ENCODE measurements at places on chromosomes 4 and X.
A peak's percentile ranks its signal among the peaks of the same experiment; 100 is the strongest.

DNA sequence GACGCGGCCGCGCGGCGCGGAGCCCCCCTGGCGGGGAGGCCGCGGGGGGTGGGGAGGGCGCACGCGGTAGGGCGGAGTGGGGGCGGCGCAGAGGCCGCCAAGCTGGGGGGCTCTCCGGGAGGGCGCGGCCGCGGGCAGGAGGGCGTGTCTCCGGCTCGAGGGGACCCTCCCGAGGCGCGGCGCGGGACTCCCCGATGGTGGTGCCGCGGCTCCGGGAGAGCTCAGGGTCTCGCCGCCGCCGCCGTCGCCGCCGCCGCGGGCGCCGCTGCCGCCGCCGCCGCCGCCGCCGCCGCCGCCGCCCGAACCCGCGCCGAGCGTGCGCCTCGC lies 165 bp upstream of the PTCHD1 start:
- no peak for DNase-seq

DNA sequence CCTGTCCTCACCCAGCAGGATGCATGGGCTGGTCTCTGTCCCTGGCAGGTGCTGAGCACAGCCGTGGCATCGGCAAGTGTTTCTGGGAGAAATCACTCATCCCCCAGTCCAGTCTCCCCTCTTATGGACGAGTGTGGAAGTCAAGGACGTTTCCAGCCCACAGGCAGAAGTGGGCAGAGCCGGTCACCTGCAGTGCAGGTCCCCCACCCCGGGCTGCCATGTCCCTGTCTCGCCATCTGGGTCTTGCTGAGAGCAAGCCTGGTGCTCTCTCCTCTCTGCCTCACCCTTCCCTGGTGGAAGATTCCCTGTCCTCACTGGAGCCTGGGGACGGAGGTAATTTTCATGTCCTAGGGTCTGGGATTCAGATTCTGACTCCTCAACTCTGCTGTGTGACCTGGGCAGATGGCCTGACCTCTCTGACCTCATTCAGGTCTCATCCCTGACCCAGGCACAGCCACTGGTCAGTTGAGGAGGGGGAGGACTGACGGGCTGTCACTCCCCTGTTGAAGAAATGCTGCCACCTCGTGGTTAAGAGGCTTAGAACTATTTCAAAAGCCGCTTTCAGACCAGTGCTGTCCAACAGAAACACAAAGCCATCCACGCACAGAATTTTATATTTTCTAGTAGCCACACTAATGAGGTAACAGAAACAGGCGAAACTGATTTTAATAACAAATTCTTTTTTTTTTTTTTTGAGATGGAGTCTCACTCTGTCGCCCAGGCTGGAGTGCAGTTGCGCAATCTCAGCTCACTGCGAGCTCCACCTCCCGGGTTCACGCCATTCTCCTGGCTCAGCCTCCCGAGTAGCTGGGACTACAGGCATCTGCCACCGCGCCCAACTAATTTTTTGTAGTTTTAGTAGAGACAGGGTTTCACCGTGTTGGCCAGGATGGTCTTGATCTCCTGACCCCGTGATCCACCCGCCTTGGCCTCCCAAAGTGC lies 1.8 kb downstream of the CPZ start:
- peak; percentile 78 for DNase-seq

GRCh38 chrX:21056622-21057021 lies 317.6 kb upstream of the CNKSR2 start:
- DNase-seq = no peak

- no peak for DNase-seq
Measured at GRCh38 chr4:133270021-133270570, 121.0 kb downstream of the PCDH10 start.

GRCh38 chr4:15675356-15675755 lies 6.3 kb upstream of the FAM200B start:
- no peak for DNase-seq

DNA sequence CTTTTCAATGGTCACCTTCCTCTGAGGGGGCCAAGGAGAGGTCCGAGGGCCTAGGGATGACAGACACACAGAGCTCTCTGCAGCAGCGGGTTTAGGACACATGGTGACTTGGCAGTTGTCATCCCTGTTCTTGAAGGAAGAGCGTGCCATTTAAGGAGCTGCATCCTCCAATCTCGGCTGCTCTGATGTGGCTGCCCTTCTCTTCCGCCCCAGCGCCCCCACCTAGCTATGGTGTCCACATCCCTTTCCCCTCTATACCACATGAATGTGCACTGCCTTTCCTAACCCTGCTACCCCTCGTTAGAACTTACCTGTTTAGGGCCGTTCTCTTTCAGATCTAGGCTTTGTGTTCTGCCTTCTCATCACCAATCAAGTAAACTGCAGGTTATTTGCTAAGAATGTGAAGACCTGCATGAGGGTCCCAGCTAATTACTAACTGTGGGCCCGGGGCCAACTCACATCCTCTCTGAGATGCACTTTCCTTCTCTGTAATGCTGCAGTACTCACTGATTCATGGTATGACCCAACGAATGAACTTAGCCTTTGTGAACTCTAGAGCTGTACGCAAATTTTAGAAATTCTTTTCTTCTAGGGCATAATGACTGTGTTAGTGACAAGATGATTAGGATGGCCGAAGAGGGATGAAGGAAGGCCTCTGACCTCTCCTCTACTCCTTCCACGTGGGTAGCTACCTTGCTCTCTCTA lies 38.2 kb downstream of the CHST7 start:
- no peak for DNase-seq

GRCh38 chrX:118353081-118353850 lies 7.4 kb downstream of the WDR44 start:
- peak; percentile 31 for DNase-seq

GRCh38 chr4:184439856-184440594 lies 34.3 kb downstream of the IRF2 start:
- DNase-seq = no peak

GRCh38 chrX:72621625-72622485 lies 49.2 kb upstream of the HDAC8 start:
- no peak for DNase-seq

DNA sequence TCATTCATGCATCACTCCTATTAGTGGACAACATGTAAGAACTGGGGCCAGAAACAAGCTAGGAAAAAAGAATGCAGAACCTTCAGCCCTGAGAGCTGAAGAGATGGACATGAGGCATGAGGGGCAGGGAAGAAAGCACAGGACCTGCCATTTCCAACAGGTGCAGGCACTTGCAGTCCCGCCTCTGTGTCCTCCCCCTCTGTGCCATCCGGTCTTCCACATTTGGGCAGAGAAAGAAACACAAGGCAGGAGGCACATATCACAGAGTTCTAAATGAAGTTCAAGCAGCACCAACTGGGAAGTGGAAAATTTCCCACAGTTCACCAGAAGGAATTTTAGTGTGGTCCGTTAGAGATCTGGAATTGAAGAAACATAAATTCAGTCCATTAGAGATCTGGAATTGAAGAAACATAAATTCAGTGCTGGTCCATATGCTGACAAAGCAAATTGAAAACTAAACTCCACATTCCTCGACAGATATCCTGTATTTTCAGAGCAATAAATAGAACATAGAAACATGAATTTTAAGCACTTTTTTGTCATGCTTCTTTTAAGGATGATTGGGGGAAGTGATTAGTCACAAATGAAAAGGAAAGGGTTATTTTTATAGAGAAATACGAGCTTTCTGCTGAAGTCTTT lies 57.2 kb upstream of the DAPP1 start:
- DNase-seq = no peak

DNA sequence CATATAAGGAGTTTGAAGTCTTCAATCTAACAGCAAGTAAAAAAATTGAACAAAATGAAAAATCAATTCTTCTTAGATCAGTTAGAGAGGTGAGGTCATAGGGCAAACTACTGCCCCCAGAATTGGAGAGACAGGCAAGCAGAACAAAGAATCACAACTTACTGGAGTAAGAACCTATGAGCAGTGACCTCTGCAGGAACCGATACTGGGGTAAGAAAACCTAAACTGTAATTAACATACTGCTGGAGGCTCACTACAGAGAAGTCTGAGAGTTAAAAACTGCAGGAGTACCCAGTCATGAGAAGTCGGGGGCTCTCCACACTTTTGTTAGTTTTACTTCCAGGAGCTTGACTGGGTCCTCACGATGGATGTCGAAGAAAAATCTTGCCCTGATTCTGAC lies 16.0 kb downstream of the CLDN22 start:
- DNase-seq = no peak

Data from suppressor macrophage treated with lipopolysaccharide for 1 hour (primary cell).